ENCODE measurements at places on chromosomes 7 and 10. TPM values are rescaled to one million over a fixed set of nuclear protein-coding genes. Genes with fewer than 3 reads are reported as not detected.

DNA sequence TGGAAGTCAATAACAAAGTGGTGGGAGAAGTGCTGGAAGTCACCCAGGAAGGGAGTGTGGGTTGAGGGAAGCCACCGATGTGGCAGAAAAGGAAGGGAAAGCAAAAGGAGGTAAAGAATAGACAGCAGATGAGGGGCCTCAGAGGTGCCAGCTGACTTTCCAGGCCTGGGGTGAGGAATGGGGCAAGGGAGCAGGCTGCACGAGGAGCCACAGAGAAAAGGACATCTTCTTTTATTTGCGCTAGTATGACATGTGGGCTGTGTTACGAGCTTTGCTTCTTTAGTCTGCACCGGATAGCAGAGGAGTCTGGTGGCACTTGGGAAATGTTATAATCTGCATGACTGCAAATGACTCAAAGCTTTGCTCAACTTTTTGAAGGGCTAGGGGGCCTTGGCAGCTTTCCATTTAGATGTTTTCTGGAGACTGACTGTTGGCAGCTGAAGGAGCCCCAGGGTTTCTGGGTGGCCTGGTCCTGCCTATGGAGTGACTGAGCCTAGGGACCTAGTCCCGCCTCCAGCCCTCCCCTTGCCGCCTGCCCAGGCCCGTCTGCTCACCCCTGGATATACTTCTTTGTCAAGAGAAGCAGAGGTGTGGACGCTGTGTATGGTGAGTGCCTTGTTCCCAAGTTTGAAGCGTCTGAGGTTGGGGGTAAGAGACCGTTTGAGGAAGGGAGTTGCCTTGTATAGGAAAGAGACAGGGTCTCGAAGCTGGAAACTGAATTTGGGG is 5.1 kb downstream of the PRXL2A start:
- no peak for DNase-seq

GRCh38 chr10:20624642-20625041 is 272.5 kb downstream of the NEBL start:
- no peak for DNase-seq

DNA sequence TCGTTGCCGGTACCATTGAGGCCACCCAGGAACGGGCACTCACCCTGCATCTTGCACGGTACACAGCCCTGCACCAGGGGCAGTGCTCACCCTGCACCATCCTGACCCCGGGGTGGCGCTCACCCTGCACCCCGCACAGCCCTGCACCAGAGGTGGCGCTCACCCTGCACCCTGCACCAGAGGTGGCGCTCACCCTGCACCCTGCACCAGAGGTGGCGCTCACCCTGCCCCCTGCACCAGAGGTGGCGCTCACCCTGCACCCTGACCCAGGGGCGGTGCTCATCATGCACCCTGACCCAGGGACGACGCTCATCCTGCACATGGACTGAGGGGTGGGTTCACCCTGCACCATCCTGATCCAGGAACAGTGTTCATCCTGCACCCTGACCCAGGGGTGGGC is 6.4 kb downstream of the TUBGCP2 start:
- no peak for DNase-seq

MYL10 gene
- polyA plus RNA-seq, result 0.36 TPM

- DNase-seq, result no peak
Observed at GRCh38 chr7:129607471-129608120, 3.9 kb upstream of the NRF1 start.

Measured in right renal pelvis (tissue), 4 donors.